ENCODE measurements at places on chromosomes 13 and 19.

GRCh38 chr13:51269039-51269438 lies 46.8 kb downstream of the FAM124A start:
- no peak for DNase-seq

DNA sequence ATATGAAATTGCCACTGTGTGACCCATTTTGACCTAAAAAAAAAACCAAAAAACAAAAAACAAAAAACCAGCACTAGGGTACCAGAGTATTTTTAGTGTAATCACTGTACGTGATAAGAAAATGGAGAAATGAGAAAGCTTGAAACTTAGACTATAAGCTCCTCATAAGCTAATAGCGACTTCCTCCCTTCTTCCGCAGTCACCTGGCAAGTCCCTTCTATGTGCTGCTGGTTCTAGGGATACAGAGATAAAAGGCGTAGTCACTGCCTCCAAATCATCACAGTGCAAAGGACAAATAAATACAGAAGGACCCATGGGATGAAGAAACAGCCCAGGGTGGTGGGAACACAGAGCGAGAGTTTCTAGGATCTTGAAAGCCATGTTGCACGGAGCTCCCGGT lies 190.3 kb downstream of the TM9SF2 start:
- no peak for DNase-seq

DNA sequence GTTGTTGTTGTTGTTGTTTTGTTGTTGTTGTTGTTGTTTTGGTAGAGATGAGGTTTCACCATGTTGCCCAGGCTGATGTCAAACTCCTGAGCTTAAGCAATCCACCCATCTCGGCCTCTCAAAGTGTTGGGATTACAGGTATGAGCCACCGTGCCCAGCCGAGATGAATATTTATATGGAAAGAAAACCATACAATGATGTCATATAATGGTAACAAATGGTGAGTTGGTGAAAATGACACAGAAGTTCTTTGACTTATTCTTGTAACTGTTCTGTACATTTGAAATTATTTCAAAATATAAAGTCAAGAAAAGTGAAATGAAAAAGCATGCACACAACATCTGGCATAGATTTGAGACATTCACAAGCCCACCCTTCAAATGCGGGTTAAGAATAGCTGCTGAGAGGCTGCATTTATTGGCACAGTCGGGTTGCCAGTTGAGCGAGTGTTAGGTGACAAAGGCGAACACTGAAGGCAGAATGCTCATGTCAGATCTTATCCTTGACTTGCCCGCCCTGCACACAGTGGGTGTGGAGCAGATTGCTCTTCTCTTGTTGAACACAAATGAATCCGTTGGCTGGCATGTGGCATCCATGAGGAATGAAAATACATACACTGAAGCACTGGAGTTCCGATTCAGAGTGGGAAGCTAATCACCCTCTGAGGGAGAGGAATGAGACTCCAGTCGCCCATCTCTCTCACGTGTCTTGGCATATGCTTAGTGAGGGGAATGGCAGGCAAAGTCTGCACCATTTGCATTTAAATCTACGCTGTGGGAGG lies 15.8 kb upstream of the UBE2S start:
- no peak for DNase-seq

GRCh38 chr19:43476606-43477005 lies 11.2 kb upstream of the LYPD3 start:
- DNase-seq = no peak

DNA sequence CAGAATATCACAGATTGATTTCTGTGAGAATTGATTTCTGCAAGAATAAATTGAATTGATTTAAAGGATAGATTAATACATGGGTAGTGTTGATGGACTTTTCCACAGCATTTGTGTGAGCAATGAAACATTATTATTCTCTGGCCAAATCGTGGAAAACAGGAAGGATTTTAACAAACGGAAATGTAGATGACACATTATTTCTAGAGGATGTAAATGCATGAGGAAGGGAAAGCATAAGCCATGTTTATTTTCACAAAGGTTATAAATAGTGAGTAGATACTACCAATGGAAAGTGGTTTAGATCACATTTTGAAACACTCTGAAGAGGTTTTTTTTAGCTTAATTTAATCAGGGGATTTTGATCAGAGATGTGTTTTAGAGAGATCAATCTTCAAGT lies 1534.6 kb upstream of the MIR17HG start:
- no peak for DNase-seq

DNA sequence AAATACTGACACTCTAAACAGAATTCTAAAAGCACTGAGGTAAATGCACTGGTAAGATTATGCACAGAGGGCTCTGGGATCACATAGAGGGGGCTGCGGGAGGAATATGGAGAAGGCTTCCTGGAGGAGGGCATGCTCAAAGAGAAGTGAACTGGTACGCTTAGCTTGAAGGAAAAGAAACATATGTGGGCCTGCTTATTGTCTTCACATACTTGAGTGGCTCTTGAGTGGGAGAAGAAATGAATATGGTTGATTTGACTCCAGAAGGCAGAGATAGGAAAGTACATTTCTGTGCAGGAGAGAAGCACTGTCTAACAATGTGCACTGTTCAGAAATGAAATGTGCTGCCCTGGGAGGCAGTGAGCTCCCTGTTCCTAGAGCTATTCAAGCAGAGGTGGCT lies 91.1 kb downstream of the KL start:
- no peak for DNase-seq

DNA sequence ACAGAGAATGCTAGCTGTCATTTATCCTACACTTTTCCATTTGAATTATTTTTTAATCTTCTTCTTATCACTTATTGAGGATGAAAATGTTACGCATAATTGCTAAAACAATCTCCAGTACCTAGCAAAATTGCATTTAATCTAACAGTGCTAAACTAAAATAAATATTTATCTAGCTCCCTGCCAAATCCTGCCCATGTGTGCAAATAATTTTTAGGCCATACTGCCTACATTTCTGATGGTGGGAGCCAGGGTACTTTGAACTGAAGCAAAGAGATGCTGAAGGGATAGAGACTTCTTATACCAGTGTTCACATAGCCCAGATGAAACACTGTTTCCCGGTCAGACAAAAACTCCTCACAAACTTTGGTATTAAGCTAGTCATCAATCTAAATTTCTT lies 1268.7 kb upstream of the PCDH20 start:
- no peak for DNase-seq

GRCh38 chr19:48746110-48746509 lies 599 bp downstream of the IZUMO1 start:
- no peak for DNase-seq

DNA sequence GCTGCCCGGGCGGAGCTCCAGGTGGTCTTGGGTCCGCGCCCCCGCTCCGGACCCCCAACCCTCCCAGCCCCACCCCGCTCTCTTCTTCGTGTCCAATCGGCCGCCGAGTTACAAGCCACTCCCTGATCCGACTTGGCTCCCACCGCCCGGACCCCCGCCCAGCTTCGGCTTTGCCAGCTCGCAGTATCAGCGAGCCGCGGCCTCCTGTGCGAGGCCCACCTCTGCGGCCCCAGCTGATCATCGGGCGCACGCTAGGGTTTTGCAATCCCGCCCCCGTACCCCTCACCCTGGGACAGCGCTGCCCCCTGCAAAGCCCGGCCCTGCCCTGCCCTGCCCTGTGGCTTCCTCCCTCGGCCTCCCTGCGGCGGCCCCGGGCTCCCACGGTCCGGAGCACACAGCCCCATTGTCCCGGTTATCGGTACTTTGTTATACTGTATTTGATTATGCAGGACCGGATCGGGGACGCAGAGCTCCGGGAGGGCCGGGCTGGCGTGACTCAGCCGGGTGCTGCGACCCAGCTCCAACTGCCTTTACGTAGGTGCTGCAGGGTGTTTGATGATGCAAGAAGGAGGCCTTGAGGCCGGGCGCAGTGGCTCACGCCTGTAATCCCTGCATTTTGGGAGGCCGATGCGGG lies 598 bp upstream of the LPAR2 start:
- DNase-seq = no peak

GRCh38 chr19:54817670-54818536 lies 1.6 kb downstream of the KIR3DL1 start:
- DNase-seq = no peak

DNA sequence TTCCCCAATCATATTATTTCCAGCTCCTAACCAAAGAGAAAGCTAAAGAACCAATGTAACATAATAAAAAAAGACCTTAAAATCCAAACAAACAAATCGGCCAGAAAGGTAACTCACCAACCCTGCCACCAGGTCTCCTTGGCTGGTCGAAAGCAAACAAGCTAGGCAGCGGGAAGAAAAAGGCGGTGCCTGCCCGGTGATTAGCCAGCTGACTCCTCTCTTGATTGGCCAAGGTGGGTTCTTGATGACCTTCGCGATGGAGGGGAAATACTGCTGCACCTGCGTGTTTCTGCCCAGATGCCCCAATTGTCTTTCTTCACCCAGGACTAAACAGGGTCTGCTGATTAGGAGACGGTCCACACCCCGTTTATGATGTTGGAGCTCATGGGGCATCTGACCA lies at the start of gene NLRP11:
TSS of gene NLRP11 (minus strand) at position 154 of the 400 bp plus-strand sequence. CDS start 13,825 bp downstream, outside the sequence.
- no peak for DNase-seq

DNA sequence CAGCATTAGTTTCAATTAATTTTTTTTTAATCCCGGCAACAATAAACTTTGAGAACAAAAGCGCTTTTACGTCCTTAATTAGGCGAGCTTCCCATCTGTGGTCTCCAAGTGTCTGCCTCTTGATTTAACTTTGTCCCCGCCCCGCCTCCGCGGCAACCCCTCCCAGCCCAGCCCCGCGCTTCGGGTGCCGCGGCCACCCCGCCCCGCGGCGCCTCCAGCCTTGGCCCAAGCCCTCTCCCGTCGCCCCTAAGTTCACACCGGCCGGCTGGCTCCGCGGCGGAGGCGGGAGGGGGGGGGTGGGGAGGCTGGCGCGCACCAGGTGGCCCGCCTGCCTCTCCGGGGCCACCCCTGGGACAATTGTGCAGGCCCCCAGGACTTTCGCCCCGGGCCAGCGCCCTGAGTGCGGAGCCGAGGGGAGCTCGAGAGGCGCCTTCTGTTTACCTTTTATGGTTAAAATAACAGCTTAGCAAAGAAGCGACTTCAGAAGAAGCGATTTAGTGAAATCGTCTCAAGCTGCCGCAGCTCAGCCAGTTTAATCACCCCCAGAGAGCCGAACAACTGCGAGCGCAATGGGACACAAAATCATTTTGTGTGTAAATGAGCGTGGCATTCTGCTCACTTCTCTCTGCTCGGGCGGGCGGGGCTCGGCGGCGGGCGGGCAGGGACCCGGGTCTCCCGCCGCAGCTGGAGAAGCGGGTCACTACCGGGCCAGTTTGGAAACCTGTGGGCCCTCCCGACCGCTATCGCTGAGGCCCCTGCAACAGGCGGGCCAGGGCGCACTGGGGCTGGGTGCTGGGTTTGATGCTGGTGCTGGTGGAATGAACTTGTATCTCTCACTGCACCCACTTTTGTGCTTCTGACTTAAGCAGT lies 1.4 kb downstream of the KCTD15 start:
- no peak for DNase-seq

DNA sequence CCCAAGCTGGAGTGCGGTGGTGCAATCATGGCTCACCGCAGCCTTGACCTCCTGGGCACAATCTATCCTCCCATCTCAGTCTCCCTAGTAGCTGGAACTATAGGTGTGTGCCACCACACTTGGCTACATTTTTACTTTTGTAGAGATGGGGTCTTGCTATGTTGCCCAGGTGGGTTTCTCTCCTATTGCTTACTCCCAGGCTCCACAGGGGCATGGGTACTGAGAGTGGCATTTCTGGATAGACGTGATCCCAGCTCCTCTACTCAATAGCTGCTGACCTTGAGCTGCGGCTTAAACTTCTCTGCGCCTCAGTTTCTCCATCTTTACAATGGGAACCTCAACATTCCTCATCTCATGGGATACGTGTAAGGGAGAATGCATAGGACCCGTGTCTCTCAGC lies 11.6 kb downstream of the MVB12A start:
- DNase-seq = no peak

DNA sequence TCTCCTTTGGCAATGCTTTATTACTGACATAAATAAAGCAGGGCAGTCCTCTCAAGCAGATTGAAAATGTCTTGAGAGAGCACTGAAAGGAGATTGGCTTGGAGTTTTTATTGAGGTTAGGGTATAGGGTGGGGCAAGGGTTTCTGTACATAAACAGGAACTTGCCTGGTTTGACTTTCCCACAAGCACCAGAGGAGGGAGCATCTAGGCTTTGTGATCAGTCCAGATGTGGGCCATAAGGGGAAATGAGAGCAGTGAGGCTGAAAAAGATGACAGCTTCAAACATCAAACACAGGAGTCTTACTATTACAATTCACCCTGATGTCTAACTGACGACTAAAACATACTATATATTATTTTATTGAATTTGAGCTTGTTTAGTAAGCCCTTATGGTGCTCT lies 260.9 kb downstream of the MTUS2 start:
- DNase-seq = no peak

DNA sequence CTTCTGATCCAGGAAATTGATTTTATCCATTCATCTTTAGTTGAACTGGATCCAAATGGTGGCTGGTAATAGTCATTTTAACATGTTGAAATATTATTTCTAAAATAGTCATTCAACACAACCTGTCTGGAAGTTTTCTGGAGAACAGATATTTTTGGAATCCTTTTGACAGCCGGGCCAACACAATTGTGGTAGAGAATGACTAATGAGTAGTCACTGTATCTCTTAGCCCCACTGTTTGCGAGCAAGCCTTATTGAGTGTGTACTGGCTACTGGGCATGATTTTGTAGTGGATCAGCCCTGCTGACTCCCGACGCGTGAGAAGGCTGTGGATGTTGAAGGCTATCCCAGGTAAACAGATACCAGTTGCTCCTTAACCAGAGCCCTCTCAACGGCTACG lies 383.4 kb downstream of the ZNF536 start:
- no peak for DNase-seq

DNA sequence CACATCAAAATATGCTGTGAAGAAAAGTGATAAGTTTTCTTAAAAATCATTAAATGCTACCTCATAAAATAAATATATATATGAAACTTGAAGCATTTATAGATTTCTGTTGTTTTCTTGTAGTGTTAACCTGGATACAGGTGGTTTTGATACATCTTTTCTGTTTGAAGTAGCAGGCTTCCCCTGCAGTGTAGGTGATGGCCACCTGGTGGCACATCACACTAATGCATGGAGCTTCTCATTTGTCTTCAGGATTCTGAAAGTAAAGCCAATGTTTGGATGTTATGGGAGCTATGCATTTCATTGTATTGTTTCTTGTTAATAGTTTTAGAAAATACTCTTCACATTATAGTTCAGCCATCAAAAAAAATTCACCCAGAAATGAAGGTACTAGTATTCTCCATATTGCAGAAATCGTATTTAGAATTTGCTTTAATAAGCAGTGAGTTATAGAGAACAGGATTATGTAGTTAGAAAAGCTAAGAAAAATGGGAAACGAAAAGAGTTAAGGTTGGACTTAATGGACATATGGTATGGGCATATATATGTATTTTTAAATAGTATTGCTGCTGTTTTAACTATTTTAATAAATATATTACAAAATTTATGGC lies 18.7 kb downstream of the GPR180 start:
- DNase-seq = no peak

DNA sequence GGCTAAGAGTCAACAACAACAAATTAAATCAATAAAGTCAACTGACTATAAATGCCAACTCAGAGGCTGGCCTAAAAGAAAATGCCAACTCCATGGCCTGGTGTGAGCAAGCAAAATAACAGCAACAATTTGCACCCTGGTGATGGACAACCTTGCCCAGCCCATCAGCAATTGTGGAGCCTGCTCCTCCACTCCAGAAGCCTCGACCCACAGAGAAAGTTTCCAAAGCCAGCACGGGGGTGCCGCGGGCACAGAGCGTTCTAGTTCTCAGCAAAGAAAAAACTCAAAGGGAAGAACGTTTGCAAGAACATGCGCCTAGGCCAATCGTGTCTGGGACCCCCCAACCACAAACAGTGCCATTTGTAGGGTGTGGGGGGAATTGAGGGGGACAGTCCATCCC lies 11.3 kb downstream of the EPS15L1 start:
- DNase-seq = no peak

Measured in stimulated activated CD8-positive, alpha-beta memory T cell treated with anti-CD3 and anti-CD28 coated beads, Interleukin-7, amount 100 ng/mL, for 1 hour (primary cell).